ENCODE measurements at places on chromosomes 4 and X.
A peak's percentile ranks its signal among the peaks of the same experiment; 100 is the strongest.

DNA sequence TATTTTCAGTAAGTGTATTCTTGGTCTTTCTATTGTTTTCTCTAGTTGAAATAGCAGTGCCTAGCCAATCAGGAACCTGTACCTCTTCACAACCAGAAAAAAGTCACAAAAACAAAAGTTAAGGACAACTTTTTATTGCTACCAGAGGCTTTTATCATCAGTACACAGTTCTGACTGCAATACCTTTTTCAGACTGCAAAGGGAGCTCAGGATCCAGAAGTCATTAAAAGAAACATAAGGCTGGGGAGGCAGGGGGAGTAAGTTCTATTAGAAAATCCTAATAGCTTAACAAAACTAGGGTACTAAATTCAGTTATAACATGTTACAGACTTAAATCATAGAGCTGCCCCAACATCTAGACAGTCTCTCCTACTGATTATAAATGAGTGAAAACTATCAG lies 28.8 kb downstream of the CCNI start:
- DNase-seq = peak; percentile 21

DNA sequence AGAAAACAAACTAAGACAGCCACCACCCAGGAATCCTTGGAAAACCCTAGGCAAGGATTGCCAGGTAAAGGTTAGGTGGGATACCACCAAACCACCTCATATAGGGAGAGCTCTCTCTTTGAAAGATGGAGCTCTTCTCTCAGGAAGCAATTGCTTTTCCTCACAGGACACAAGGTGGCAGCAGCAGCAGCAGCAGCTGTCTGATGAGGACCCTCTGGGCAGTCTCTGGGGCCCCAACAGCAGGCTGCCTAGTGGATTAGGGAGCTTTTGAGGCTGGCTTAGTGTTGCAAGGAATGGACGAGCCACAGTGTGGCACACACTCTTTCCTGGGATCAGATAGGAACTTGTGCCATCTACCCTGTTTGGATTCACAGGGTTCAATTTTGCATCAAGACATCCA lies 41.4 kb upstream of the CHRDL1 start:
- no peak for DNase-seq

DNA sequence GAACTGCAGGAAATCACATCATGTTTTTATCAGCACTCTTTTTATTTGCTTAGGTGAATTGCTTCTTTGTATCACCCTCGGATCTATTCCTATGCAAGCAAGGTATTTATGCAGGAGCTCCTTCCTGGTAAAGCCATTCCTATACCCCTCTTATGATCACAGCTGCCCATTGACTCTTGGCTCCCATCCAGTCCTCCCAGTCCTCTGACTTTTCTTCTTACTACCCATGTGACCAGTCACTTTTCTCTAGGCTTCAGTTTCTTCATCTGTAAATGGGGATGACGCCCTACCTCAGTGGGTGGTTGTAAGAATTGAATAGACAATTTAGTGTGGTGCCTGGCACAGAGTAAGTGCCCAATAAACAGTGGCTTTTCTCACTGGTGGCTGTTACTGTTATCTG lies 144.9 kb downstream of the FHIP1A start:
- no peak for DNase-seq

- DNase-seq = no peak
Observed at GRCh38 chrX:10607233-10607632, 13.2 kb downstream of the MID1 start.

GRCh38 chrX:115030625-115031024 lies 13.2 kb upstream of the IL13RA2 start:
- no peak for DNase-seq

Data from CD4-positive, alpha-beta T cell treated with Interleukin-21 for 1 hour (primary cell).